ENCODE measurements at places on chromosomes 4 and X.
A peak's percentile ranks its signal among the peaks of the same experiment; 100 is the strongest.

GRCh38 chrX:17485391-17485790, 110.4 kb downstream of the NHS start:
- no peak for DNase-seq

DNA sequence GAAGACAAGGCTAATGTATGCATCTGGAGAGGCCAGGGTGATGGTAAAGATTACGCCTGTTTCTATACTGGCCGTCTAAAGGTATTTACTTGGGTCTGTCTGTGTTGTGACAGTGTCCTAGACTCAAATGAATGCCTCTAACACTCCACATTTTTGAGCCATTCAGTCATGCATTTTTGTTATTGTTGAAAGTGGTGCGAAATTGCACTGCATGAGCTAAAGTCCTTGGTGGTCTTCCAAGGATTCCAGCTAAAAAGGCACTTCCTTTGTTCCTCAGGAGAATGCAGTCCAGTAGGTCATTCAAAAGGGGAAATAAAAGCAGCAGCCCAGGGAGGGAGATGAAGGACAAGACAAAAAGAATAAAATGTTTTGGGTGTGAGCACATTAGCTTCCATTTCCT, 3.0 kb downstream of the GPC4 start:
- no peak for DNase-seq

- no peak for DNase-seq
Measured at GRCh38 chr4:72974694-72975487, 94.6 kb downstream of the COX18 start.

- DNase-seq: no peak
Measured at GRCh38 chr4:36489798-36490197, 208.4 kb downstream of the DTHD1 start.

DNA sequence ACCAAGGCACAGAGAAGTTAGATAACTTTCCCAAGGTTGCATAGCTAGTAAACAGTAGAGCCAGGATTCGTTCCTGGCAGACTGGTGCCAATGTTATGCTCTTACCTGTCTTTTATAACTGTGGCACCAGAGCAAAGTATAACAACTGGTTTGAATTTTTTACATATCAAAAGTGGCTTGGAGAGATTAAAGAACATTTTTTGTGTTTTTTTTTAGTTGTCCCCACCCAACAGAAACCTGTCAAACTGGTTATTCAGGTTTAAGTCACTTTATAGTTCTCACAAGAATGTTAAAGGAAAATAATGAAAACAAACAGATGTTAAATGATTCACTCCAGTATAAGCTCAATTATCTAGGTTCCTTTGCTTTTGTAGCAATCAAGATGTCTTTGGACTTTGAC, 15.6 kb upstream of the FAM47E start:
- DNase-seq: no peak

DNA sequence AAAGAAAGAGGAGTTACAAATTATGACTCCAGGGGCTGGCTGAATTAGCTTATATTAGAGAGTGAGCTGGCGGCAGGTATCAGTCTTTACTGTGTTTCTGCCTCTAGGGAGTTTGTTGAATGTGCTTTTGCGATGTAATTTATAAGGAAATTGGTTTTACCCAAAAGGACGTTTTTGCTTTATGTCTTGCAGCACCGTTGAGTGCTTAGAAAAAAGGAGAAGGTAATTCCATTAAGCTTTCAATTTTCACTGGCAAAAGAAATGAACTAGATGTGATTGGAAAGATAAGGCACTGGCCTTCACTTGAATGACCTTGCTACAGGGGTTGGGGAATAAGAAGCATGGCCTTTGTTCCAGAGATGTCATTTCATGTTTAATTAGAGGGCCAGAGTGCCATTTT, 74.9 kb upstream of the CBR4 start:
- no peak for DNase-seq

GRCh38 chr4:41525129-41525528, 12.8 kb upstream of the LIMCH1 start:
- DNase-seq: no peak

DNA sequence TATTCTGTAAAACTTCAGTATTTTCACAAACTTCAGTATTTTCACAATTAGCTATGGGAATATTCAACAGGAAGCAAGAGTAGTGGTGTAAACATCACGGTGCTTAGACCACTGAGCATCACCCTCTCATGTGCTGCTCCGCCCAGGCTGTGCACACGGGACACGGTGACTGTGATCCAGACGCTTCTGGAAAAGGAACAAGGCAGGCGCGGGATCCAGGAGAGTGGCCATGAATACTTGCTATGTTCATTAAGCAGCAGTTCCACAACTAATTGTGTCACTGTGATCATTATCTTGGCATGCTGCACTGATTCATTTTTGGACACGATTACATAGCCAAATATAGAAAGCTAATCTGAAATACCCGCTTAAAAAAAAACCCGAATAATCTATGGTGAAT, 19.6 kb upstream of the FAT1 start:
- no peak for DNase-seq

GRCh38 chrX:67651437-67652142, 107.8 kb downstream of the AR start:
- DNase-seq: no peak

GRCh38 chr4:26647523-26648224, 63.8 kb downstream of the TBC1D19 start:
- no peak for DNase-seq

GRCh38 chr4:141870152-141870551, 233.8 kb downstream of the IL15 start:
- no peak for DNase-seq

- no peak for DNase-seq
Measured at GRCh38 chr4:124152132-124152531, 560.4 kb downstream of the ANKRD50 start.

- peak; percentile 21 for DNase-seq
Measured at GRCh38 chrX:14528629-14529289, 577 bp upstream of the GLRA2 start.

GRCh38 chrX:39850630-39851152, 247.1 kb downstream of the BCOR start:
- peak; percentile 9 for DNase-seq

DNA sequence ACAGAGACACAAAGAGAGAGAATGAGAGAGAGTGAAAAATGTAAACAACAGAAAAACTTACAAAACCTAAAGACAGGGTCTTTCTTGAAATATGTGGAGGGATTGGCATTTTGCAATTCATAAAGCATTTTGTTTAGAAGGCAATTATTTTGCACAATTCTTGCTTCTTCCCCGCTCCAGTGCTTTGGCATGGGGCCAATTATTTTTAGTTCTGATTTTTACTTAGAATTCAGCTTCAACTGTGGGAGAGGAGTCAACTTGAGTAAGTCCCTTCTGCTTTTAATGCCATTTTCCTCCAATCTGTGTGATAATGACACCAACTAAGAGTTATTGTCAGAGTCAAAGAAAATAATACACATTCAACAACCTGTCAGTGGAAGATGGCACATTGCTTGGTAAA, 1051.9 kb downstream of the NLGN4X start:
- DNase-seq: no peak

DNA sequence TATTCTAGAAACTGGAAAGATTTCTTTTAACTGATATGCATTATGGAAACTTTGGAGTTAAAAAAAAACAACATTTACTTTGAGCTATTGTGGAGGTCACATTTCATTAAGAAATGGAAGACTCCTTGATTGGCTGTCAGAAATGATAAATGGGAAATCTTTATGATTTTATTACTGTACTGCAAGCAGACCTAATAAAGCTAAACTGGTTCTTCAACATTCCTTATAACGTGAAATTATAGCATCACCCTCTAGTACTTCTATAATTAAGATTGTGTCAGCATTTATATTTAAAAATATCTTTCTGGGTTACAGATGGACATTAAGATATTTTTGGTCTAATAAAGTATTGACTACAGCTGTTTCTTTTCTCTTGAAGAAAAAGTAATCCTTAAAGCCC, 213.8 kb upstream of the PACRGL start:
- no peak for DNase-seq

DNA sequence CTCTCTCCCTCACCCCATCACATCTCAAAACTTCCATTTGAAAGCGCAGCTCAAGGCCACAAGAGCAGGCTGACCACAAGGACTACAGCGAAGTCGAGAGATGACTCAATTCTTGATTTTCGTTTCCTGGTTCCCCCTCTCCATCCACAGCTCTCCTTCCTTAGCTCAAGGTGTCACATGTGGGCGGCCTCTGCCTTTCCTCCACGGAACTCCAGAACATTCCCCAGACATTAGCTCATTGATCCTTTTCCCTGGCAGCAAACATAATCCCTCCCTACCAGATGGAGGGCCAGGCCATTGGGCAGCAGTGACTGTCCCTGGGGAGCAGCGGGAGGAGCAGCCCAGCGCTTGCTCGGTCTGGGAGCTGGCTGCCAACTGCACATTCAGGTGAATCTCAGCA, 56.3 kb downstream of the CCDC149 start:
- DNase-seq: no peak

DNA sequence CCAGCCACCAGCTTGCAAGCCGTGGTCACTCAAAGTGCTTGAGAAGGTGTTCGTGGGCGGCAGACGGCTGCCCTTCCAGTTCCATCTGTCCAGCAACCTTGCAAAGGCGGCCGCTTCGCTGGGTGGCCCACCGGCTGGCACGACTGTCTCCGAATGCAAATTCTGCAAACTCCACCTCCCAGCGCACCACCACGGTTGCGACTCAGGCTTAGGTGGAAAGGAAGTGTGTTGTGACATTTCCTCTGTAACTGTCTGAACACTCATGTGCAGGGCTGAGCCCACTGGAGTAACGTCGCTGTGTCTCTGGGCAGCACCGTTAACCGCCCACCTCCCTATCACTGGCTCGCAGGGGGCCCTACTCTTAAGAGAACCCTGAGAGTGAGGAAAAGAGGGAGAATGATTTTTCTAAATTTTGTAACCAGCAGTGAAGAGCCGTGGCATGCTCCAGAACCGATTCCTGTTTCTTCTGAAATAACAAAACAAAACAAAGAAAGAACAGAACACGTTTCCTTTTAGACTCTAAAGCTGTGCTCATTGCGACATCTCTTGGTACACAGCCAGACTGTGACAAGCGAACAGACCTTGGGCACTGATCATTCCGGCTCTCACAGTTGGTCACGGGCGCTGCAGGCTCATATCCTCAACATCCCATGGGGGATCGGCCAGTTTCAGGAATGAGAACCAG, at the start of gene P2RY8:
P2RY8 (minus strand) TSS at position 155 of the 685 bp plus-strand sequence. CDS start 70,627 bp downstream, outside the sequence.
- DNase-seq: peak; percentile 65

DNA sequence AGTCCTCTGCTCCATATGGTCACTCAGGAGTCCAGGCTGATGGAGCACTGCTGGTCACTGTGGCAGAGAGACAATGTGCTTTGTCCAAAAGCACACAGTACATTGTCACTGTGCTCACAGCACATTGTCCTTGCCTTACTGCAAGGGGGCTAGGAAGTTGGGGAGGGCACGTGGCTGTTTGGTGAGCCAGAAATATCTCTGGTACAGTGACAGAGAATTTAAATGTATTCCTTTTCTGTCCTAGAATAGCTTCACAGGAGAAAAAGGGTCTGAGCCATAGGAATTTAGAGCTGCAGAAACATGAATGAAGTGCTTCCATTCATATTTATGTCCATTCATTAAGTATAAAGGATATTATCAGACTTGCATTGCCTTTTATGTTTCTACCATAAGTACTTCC, 110.8 kb upstream of the TRIM2 start:
- no peak for DNase-seq

DNA sequence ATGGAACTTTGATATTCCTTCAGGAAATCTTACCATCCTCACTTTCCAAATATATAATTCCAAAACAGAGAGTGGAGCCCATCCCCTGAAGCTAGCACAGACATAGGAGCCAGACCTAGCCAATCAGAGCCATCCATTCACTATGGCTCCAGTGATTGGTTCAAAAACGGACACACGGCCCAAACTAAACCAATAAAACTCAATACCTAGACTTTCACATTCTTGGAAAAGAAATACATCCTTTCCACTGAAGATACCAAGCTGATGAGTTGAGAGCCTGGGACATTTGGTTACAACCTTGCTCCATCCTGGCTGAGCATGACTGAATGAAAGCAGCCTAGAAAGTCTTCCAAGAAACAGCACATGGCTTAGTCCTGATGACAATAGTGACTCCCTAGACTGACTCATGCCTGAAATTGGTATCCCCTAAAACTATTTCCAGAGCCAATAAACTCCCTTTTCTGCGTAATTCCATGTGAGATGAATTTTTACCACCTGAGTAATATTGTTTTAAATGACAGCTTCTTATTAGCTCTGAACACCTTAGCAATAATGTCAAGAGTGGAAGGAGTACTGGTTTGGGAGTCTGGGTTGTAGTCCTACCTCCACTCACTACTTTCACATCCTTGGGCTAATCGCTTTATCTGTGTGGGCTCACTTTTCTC, 189.6 kb upstream of the LNX1 start:
- no peak for DNase-seq

GRCh38 chr4:135144498-135144897, 942.9 kb upstream of the PABPC4L start:
- no peak for DNase-seq

GRCh38 chr4:127048376-127049044, 584.2 kb upstream of the INTU start:
- DNase-seq: no peak

DNA sequence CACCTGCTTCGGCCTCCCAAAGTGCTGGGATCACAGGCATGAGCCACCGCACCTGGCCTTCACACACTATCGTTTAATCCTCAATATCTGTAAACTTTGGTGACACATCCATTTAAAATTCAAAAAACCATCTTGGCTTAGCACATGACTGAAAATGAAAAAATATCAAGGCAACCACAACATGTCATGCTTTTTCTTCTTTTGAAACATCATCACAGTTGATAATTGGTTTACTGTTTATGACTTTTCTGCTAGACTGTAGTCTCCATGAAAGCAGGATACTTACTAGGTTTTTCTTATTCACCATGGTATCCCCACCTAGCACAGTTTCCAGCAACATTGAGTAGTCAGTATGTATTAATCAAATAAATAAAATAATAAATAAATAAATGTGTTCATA, 11.0 kb downstream of the GNRHR start:
- DNase-seq: no peak

- no peak for DNase-seq
Measured at GRCh38 chr4:38381788-38382187, 282.2 kb upstream of the KLF3 start.

GRCh38 chrX:13219991-13220764, 99.7 kb downstream of the ATXN3L start:
- DNase-seq: no peak

GRCh38 chr4:8904041-8904501, 32.4 kb upstream of the HMX1 start:
- DNase-seq: no peak

- DNase-seq: no peak
Measured at GRCh38 chr4:28443801-28444412, 1583.3 kb downstream of the STIM2 start.

DNA sequence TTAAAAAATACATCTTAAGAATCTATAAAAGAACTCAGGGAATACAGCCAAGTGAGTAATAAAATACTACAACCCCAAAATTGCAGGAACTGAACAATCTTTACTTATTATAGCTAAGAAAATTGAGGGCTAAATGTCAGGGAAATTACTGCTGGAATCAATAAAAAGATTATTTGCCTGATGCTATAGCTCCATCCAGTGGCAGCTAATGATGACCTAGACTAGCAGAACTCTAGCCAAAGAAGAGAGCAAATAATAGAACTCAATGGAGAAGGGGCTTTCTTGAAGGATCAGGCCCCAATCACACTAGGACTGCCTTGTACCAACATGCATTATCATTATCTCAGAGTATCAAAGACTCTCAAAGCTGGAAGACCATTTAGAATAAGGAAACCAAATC, 85.0 kb upstream of the FAM241A start:
- no peak for DNase-seq

- DNase-seq: no peak
Measured at GRCh38 chr4:98468709-98469108, 189.7 kb downstream of the TSPAN5 start.
